ENCODE measurements at places on chromosomes 3 and 15.

GRCh38 chr3:159789017-159789416 lies 199.6 kb upstream of the IL12A start:
- no peak for DNase-seq

GRCh38 chr3:22089284-22089683 lies 338.3 kb upstream of the ZNF385D start:
- peak; percentile 38 for DNase-seq

DNA sequence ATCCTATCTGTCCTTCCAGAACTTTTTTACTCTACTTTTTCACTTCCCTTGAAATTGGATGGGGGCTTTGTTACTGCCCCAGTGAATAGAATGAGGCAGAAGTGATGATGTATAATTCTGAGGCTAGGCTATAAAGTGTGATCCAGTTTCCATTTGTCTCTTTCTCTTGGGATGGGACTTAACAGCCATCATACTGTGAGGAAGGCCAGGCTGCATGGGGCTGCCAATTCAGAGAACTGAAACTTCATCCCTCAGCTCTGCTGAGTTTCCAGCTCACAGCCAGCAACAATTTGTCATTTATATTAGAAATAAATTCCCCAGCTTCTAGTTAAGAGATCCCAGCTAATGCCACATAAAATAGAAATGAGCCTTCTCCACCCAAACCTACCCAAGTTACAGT lies 504.0 kb upstream of the TGFBR2 start:
- DNase-seq = no peak

DNA sequence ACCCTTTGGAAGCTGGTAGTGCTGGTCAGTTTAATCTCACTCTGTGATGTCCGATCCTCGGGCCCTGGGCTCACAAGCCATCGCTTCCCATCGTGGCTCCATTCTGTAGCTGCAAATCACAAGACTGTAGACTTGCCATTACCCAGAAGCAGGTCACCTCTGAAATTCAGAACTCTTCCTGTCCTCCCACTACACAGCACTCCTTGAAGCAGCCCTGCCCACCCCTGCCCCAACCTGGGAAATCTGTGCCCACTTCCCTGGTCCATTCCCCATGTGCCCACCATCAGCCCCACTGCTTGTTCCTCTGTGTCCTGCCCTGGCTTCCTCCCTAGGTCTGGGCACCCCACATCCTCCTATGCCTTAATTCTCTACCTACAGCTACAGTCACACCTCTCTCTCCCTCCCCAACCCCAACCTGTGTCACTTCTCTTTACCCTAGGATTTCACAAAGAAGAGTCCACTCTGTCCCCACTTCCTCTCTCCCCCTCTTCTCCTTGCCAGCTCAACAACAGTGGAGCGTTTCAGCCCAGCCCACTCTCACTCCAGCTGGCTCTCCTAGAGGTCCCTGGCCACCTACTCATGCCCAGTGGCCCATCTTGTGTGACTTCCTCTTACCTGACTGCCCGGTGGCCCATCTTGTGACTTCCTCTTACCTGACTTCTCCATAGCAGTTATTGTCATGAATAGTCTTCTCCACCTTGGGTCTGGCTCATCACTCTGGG lies 8.3 kb downstream of the ZNF710 start:
- no peak for DNase-seq

All from iPS-NIHi11 (cell line).